Heart left ventricle (tissue), 16 donors: ENCODE measurements at places on chromosomes 1 and 21. TPM values are rescaled to one million over a fixed set of nuclear protein-coding genes. Genes with fewer than 3 reads are reported as not detected.
A peak's percentile ranks its signal among the peaks of the same experiment; 100 is the strongest.

GRCh38 chr21:32214654-32215305 lies 64.1 kb downstream of the MIS18A start:
- no peak for DNase-seq

- DNase-seq: no peak
Measured at GRCh38 chr1:167881069-167881468, 32.9 kb downstream of the ADCY10 start.

Gene ZNF593OS
- polyA plus RNA-seq: not detected

DNA sequence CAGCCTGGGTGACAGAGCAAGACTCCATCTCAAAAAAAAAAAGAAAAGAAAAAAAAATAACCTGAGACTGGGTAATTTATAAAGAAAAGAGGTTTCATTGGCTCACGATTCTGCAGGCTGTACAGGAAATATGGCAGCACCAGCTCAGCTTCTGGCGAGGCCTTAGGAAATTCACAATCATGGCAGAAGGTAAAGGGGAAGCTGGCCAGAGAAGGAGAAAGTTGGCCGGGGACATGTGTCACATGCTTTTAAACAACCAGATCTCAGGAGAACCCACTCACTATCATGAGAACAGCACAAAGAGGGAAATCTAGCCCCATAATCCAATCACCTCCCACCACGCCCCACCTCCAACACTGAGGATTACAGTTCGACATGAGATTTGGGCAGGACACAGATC lies 125.3 kb downstream of the DISP1 start:
- DNase-seq: no peak

DNA sequence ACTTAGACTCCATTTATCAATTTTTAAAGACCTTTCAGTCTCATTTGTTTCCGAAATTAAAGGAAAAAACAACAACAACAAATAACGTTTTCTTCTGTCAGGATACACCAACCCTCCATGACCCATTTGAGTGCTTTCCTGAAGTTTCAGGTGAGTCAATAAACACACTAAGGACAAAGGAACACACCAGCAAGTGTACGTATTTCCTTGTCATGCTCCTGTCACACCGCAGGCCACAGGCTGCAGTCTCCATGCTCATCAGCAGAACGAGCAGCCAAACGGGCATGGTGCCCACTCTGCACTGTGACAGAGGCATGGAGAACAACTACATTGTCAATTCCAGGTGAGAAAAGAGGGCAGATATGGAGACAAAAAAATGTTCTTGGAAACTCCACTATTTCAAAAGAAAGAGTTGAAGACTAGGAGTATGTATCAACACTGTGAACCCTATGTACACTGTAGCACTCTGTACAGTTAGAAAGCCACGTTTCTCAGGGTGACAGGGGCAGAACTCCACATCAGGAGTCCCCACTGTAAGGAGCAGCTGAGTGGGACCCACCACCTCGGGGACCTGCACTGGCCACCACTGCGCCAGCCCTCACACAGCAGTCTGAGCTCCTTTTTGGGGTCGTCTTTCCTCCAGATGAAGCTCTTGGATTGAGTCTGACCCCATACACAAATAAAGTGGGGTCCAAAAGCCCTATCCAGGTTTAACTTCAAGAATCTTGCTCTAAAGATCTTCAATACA lies 2.6 kb downstream of the PTTG1IP start:
- peak; percentile 86 for DNase-seq

DNA sequence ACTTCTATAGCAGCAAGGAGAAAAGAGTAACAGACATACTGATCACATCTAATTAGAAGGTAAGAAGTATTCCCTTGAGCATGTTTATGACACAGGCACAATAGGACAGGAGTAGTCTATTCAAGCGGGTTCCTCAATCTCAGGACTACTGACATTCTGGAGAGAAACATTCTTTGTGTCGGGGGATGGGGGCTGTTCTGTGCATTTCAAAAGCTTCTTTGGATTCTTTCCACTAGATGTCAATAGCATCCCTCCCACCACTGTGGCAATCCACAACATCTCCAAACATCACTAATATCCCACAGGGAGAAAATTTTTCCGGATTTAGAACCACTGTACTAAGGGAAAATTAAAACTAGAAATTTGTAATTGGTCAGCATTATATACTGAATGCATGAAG lies 56.9 kb downstream of the ADAMTS5 start:
- no peak for DNase-seq

- DNase-seq: no peak
Measured at GRCh38 chr1:114257554-114257953, 103.9 kb upstream of the SYT6 start.

Gene SERTAD4
- 0.95 TPM for polyA plus RNA-seq

- peak; percentile 38 for DNase-seq
Measured at GRCh38 chr1:203175827-203176241, 208 bp upstream of the MYBPH start.

Gene DMRTA2
- not detected for polyA plus RNA-seq

Gene NCF2
- polyA plus RNA-seq: 2.5 TPM

Gene PIGR
- polyA plus RNA-seq: 0.04 TPM

DNA sequence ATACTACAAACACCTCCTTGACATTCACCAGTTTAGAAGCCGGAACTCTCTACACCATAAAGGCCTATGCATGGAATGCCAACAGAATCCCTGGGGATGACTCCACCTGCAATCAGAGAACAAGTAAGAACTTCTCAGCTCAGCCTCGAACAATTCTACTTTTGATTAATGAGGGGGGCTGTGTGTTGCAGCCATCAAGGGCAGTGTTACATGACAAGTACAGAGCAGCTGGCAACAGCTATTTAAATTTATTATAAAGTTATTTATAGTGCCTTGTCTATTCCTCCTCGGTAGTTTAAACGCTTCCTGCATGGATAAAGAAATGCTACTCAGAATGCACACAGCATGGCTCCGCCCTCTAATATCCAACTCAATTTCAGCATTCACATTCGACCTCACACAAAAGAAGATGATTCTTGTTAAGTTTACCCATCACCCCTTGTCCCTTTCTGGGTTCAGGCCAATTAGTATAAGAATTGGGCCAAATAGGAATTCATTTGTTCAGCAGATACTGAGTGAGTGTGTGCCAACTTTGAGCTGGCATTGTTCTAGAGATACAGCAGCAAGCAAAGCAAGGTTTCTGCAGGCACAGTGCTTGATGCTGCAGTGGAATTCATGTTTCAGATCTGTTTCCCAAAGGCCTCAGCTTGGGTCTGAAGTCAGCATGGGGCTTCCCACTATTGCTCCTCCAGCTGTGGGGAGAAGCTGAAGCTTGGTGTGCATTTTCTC lies 6.4 kb downstream of the FNDC7 start:
- no peak for DNase-seq

Gene PLEKHG5
- 18.5 TPM for polyA plus RNA-seq

GRCh38 chr21:31913182-31913608 lies 40.4 kb downstream of the HUNK start:
- no peak for DNase-seq

Gene SOAT1
- polyA plus RNA-seq: 2.0 TPM

DNA sequence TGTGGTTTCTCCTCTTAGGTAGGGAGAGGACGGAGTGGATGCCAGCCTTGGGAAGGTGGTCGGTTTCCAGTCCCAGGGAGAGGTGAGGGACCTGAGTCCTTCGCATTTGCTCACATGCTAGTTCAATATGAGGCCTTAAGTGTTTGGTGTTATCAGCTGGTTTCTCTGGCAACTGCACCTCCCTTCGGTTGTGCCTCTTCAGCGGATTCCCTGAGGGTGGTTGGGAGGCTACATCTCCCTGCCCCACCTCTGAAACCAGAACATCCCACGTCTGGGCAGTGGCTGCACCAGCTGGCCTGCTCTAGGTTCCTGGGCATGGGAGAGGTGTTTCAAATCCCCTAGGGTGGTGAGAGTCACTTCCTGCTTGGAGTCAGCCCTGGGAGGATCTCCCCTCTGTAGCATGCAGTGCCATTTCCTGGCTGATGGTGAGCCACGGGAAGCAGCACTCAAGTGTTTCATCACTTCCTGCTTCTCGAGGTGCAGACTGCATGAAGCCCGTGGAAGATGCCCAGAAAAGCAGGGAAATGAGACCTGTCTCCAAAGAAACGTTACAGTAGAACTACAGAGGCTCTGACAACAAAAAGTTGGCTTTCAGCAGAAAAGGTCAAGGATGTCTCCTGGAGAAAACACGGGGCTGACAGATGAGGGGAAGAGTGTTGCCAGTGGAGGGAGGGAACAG lies 4.5 kb downstream of the TMEM125 start:
- no peak for DNase-seq

DNA sequence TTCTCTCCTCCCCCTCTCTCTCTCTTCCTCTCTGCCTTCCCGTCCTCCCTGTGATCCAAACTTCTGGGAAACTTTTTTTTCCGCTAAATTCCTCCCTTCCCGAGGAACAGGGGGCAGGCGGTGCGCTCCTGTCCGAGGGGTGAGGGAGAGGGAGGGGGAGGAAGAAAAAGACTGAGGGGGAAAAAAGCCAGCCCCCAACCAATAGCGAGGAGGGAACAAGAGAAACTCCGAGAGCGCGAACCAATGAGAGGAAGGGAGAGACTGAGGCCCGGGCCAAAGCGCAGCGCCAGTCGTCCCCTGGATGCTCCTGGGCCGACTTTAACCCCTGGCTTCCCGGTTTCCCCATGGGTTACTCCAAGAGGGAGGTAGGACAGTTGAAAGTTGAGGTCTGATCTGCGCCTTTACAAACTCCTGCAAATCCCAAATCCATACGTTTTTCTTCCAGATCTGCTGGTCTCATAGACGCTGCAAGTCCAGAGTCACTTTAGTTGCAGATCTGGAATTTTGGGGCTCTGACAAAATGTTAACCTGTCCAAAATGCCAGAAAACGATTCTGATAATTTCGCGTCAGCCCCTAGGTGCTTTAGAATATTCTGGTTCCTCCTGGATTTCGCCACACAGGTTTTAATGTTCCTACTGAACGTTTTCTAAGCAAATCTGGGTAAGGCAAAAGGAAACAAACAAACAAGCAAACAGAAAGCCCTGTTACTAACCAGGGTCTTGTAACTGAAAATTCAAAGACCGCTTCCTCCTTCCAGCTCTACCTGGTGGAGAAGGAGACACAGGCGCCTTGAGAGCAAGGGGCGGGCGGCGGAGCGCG lies at the start of gene TBX15:
TSS of gene TBX15 (minus strand) at position 158 of the 820 bp plus-strand sequence. CDS start 548 bp downstream, outside the sequence.
- no peak for DNase-seq

DNA sequence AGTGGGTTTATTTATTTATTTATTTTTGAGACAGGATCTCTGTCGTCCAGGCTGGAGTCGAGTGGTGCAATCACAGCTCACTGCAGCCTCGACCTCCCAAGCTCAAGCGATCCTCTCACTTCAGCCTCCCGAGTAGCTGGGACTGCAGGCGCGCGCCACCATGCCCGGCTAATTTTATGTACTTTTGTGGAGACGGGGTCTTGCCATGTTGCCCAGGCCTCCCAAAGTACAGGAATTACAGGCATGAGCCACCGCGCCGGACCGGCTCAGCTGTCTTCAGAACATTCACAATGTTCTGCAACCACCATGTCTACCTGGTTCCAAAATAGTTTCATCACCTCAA lies 406 bp upstream of the DNAJC8 start:
- no peak for DNase-seq

- no peak for DNase-seq
Measured at GRCh38 chr1:69592341-69592740, 24.6 kb downstream of the LRRC7 start.

Gene GNAT2
- not detected for polyA plus RNA-seq

DNA sequence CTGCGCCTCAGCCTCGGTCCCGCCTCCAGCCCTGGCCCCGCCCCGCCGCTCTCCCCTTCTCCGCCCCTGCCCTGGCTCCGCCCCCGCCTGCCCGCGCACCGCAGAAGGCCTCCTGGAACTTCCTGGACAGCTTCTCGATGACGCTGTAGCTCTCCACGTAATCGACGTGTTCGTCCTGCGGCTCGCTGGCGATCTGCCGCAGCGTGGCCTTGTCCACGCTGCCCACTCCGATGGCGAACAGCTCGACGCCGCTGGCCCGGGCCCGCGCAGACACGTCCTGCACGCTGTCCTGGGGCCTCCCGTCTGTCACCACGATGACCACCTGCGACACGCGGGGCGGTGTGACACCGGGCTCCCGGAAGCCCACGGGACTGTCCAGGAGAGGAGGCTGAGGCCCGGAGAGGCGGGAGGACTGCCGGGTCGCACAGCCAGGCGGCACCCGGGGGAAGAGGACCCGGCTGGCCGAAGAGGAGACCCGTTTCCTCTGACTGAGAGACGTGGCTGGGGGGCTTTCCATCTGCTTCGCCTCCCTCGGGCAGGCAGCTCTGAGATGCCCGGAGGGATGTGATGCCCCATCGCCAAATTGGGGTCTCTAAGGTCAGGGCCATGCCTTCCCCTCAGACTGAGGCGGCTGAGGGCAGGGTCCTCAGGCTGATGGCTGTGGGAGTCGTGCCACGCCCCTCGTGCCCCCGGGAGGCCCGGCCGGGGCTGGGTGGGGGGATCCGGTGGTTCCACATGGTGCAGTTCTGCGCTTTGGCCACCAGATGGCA lies 4.6 kb downstream of the MATN1 start:
- DNase-seq: peak; percentile 98

Gene RIMS3
- 0.30 TPM for polyA plus RNA-seq

GRCh38 chr1:183968386-183968785 lies 69.1 kb downstream of the COLGALT2 start:
- DNase-seq: no peak

DNA sequence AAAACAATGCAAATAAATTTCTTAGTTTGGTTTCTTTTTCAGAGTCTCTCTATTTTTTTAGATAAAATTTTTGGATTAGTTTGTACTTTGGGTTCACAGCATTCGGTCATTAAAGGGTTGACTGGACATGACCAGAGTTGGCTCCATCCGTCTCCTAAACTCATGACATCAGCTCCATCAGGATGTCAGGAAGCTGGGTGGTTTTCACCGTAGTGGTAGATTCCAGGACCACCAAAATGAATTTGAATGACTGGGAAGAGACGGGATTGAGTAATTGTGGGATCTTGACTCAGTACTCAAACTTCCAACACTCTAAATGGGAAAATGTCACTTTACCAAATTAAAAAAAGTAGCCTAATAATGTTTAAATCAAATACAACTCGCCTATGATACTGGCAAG lies 279.2 kb upstream of the DUSP10 start:
- no peak for DNase-seq

DNA sequence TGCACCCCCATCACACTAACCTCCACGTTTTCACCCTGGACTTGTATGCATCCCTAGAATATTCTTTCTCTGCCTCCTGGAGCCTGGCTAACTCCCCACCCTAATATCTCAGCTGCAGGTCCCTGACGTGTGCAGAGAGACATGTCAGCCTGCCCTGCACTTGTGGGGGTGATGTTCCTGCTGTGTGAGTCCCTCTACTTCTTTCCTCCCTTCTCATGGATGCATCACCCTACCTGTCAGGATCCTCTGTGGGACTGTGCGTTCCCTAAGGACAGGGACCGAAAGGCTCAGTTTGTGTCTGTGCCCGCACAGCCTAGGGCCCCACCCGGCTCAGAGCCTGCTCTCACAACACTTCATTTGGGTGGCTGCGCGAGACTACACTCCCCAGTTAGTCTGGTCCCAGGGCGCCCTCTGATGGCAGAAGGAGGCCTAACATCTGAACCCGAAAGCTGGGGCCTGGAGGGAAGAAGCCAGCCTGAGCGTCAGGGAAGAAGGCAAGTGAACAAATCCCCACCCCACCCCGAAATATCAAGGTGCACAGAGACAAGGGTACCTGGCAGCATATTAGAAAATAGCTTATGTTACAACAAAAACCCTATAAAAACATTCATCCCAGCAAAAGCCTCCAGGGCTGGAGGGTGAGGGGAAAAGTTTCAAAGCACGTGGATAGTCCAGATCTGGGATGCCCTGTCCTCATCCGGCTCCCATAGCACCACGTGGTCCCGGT lies 3.7 kb downstream of the CD52 start:
- DNase-seq: peak; percentile 90
